ENCODE measurements at places on chromosomes 7 and 10.

DNA sequence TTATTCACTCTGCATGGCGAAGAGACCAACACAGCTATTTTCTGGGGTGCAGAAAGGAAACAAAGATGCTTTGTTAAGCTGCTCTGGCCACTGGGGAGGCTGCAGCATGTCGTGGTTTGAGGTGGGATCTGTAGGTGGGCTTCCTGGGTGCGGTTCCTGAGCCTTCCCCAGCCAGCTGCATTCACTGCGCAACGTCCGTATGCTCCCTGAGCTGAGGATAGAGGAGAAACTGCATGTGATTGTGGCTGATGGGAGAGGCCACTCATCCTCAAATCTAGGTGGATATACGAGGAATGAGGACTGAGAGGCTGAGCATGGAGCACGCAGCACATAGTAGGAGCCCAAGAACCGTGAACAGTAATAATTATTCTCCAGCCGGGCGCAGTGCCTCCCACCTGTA is 9.9 kb upstream of the DNAAF5 start:
- no peak for DNase-seq

DNA sequence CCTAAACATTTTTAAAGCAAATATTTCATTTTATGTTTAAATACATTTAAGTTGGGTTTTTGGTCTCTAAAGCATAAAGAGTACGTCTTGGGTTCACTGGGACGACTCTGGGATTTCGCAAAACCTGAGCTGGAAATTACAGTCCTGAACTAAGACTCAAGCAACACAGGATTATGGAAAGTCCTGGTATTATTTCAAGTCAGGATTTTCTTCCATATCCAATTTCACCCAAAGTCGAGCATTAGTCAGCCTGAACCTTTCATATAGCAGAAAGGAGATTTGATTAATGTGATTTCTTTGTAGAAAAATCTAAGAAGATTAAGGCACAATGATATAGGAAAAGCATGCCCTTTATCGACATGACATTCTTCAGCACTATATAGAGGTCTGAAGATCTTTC is 100.0 kb downstream of the MTERF1 start:
- no peak for DNase-seq

DNA sequence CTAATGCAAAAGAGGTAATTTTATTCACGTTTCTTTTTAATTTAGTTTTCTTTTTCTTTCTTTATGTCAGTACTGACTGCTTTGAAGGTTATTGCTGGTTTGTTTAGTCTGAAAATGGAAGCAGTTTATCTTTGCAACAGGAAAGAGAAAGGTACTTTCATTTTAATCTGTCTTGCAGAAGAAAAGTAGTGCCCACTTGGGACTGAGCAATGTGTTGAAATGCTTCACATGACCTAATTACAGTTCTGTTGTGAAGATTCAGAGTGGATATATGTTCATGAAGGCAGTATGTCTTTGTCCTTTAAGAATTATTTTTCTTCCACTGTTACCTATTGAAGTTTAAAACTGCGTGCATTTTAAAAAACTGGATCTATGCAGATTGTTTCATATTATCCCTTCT is 80.1 kb downstream of the ANKIB1 start:
- DNase-seq = no peak

- DNase-seq = peak; percentile 22
Observed at GRCh38 chr7:112150823-112151641, 55.2 kb downstream of the DOCK4 start.

GRCh38 chr7:18815261-18815960 is 302.0 kb downstream of the TWIST1 start:
- DNase-seq = no peak

All from AG08395 (cell line).